ENCODE measurements at places on chromosomes 2 and 18.
A peak's percentile ranks its signal among the peaks of the same experiment; 100 is the strongest.

DNA sequence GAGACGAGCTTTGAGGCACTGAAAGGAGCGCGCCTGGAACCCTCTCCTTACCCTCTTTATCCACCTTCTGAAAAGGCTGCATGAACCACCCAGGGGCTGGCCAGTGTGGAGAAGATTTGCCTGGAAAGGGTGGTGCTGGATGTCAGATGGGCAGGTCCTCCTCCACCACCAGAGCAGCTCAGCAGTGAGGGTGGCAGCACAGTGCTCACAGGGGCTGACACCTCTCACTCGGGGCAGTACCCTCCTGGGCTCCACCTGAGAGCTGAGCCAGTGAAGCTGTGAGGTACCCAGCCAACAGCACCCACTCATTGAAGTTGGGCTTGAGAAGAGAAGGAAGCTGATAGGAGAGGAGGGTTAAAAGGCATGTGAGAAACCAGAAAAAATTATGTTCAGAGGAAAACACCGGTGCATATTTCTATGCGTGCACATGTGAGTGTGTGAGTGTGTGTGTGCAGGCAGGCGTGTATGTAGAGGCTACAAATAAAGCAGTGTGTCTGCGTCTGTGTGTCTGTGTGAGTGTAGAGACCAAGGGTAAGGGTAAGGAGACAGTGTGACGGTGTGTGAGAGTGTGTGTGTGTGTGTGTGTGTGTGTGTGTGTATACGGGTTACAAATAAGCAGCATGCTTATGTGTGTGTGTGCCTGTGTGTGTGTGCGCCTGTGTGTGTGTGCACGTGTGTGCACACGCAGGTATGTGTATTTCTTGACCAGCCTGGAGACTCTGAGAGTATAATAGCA, 40.7 kb downstream of the TEX44 start:
- DNase-seq, result no peak

DNA sequence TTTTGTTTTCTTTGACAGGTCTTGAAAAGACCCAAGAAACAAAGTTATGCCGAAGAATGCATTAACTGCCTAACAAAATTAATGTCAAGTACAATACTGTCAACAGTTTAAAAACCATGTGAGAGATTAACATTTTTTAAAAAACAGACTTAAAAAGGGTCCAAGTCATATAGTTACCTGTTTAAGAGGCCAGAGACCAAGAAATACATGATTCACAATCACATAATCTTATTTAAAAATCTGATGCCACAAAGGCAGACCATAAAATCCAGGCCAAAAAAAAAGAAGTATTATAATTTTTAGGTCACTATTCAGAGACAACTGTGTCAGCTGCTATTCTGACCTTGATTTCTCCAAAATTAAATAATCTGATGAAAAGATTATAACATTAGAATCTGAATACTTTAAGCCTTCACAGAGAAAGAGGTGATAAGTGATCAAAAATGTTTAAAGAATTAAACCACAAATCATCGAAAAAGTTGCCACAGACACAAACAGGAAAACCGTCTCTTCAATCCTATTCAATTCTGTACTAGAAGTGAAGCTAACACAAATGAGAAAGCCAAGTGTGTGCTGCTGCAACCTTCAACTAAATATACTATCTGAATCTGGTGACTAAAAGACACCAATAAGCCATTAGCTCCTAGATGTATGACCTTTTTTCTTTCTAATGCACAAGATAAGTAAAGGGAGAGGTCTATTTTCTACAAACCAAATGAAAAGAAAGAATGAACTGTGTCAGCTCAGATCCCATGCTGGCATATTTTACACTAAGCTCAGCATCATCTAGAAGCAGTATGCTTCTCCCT, 286.0 kb downstream of the ZEB2 start:
- no peak for DNase-seq

- DNase-seq, result no peak
These were observed 242.1 kb downstream of the SEPTIN10 start for GRCh38 chr2:109371481-109372170.

DNA sequence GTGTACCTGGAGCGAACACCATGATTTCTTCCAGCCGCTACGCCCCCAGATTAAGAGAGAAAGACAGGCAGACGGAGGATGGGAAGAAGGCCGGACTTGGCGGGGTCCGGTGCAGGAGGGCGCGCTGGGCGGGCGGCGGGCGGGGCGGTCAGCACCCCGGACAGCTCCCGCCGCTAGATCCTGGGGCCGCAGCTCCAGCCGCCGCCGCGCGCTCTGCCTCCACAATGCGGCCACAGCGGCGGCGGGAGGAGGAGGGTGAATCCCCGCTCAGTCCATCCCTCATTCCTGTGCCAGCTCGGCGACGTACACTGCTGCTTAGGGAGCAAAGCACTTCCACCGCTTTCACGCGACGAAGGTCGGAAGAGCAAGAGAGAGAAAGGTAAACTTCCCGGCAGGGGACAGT, at the start of gene AKAIN1:
AKAIN1 (minus strand) TSS at position 226 of the 403 bp plus-strand sequence; CDS start at position 22, 204 bp downstream.
- DNase-seq, result peak; percentile 22

DNA sequence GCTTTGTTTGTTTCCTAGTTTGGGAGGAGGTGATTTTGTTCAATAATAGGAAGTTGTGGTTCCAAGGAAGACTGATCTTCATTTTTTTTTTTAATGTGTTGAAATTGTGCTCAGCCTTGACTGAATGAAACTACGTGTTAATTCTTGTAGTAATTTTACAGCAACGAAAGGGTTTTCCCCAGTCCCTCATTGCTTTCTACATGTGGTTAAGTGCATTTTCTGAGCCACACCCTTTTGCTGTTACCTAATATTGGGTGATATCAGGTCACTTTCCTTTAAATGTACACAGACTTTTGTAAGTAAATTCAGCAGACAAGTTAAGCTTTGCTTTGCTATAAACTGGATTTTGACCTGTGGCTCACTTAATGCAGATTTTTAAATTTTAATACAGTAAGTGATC, 73.6 kb downstream of the OTX1 start:
- no peak for DNase-seq

DNA sequence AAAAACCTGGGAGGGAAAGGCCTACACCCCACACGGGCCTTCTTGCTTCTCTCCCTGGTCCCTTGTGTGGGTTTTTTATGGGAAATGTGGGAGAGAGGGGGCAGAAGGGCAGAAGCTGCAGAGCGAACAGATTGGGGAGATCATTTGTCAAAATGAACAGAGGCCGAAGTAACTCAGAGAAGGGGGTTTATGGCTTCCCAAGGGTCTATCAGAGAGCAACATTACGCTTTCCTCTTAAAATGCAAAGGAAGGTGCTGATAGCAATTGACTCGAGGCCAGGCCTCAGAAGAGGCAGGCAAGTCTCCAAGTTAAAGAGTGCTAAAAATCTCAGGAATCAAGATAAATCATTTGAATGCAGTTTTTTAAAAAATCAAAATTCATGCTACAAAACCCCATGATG, 101.5 kb downstream of the SGPP2 start:
- no peak for DNase-seq

GRCh38 chr2:114025030-114025429, 135.1 kb downstream of the ACTR3 start:
- DNase-seq, result no peak

GRCh38 chr2:109031476-109032228, 42.6 kb upstream of the EDAR start:
- peak; percentile 20 for DNase-seq

- no peak for DNase-seq
These were observed 147.1 kb downstream of the THADA start for GRCh38 chr2:43448822-43449110.

All from astrocyte (in vitro differentiated cells and primary cell).